ENCODE measurements at places on chromosomes 5 and 9. TPM values are rescaled to one million over a fixed set of nuclear protein-coding genes. Genes with fewer than 3 reads are reported as not detected.

Gene PDCD1LG2
- 9.0 TPM for total RNA-seq

DNA sequence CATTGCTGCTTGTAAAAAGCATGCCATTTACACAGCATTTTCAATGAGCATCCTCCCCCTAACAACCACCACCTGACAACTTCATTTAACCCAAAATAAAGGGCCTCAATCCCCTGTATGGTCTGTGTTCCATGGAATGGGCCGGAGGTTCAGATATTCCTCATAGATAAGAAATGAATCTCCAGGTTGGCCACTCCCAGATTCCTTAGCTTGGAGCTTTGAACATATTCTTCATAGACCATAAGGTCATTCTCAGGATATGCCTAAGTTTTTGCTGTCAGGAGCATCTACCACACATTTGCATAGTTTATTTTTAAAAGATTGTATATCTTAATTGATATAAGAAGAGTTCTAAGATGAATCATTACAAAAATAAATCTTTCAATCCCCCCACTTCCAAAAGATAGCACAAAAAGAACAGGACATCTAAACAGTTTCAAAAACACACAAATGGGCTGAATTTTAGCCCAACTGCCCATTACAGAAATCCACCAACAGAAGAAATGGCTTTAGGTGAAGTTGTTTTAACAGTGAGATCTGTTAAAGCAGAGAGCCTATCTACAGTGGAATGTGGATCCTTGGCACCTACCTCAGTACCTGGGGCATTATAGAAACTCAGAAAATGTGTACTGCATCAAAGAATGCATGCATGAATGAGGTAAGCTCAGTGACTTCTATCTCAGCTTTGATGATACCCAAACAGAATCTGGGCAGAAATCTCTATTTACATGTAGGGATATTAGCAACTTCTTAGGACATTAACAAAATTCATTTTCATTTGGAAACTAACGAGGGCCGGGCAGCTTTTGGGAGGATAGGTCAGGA is 179.8 kb downstream of the SEC61B start:
- no peak for DNase-seq
- no peaks in the 10 kb centered on the region for H3K36me3 ChIP-seq

DNA sequence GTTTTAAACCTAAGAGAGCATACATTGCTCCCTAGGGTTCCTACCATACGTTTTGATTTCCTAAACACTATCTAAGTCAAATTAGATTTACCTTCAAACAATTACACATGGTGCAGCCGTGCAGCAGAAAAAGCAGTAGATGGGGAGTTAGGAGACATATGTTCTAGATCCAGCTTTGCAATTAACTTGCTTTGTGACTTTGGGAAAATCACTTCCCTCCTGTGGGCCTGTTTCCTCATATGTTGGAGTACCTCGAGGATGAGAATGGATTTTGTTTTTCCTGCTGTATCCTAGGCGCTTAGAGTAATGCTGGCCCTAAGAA is 711 bp downstream of the MRPL50 start:
- H3K27ac ChIP-seq, result peak overlapping the region; percentile 91
- peak overlapping the region; percentile 78 for H3K4me3 ChIP-seq
- no peak for DNase-seq

DNA sequence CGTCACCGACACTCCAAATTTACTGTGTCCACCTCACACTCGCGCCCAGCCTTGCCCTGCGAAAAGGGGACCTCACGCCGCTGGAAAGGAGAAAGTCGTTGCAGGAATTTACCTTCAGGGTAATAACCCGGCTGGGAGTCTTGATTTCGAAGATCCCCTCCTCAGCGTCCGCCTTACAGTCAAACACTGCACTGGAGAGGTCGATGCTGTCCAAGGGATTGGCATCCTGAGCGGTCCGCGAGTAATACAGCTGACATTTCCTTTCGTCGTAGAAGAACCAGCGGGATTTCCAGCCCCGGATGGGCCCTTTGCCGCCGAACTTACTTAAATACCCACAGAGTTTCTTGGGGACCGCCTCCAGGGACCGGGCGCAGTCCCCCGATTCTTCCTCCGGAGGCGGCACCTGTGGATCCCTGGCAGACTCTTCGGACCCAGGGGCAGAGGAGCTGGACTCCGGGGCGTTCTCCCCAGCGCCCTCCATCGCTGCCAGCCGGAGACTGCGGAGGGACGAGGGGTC is 330 bp downstream of the TBC1D2 start:
- H3K4me3 ChIP-seq, result peak overlapping the region; percentile 94
- peak; percentile 57 for DNase-seq
- H3K36me3 ChIP-seq, result peaks cover 3% of the 10 kb centered on the region
- H3K4me1 ChIP-seq, result peaks cover 59% of the 10 kb centered on the region
- H3K27me3 ChIP-seq, result no peaks in the 10 kb centered on the region

Gene SUB1
- 119 TPM for total RNA-seq

DNA sequence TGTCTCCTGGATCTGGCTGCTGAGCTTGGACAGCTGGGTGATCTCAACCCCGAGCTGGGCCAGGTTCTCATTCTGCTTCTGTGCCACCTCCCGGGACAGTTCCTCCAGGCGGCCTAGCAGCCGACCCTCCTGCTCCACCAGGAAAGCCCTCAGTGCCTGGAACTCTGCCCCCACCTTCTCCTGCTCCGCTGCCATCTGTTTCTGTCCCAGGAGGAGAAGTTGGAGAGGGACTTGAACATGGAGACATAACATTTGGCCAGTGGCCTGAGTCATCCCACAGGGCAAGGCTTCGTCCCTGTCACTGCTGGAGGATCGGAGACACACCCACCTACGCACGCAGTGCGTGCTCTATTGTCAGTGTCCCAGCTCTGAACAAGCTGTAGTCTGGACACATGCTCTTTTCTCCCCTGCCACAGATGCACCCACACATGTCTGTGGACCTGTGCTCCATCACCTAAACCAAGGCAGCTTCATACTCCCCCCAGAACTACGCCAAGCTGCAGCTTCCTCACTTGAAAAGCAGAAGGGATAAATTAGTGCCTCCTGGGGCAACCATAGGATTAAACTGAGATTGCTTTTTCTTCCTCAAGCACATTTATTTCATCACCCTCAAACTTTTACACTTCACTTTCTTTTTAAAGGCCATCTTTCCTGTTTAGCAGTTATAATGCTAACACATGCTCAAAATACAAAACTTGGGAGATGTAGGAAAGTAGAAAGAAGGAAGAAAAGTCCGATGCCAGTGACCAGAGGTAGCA is 4.9 kb downstream of the TRIM7 start:
- H3K4me1 ChIP-seq, result peaks cover 13% of the 10 kb centered on the region
- H3K36me3 ChIP-seq, result no peaks in the 10 kb centered on the region
- no peaks in the 10 kb centered on the region for H3K27me3 ChIP-seq
- no peak for DNase-seq
- H3K27ac ChIP-seq, result no peak overlapping the region
- no peak overlapping the region for H3K4me3 ChIP-seq

- DNase-seq, result no peak
- no peaks in the 10 kb centered on the region for H3K27me3 ChIP-seq
- H3K36me3 ChIP-seq, result no peaks in the 10 kb centered on the region
- no peak overlapping the region for H3K27ac ChIP-seq
- H3K4me1 ChIP-seq, result no peaks in the 10 kb centered on the region
Measured at GRCh38 chr5:20032896-20033295, 44.9 kb upstream of the CDH18 start.

DNA sequence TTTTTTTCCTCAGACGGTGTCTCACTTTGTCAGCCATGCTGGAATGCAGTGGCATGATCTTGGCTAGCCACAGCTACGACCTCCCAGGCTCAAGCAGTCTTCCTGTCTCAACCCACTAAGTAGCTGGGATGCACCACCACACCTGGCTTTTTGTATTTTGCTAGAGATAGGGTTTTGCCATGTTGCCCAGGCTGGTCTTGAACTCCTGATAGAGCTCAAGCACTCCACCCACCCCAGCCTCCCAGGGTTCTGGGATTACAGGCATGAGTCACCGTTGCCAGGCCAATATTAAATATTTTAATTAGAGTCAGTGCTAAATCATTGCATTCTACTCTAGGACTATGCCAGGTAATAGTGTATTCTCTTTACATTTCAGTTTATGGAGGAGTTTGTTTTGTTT is 41.5 kb downstream of the UBE2R2 start:
- peaks cover 10% of the 10 kb centered on the region for H3K4me1 ChIP-seq
- no peak overlapping the region for H3K4me3 ChIP-seq
- no peaks in the 10 kb centered on the region for H3K36me3 ChIP-seq
- DNase-seq, result no peak

- DNase-seq, result no peak
- H3K27me3 ChIP-seq, result no peaks in the 10 kb centered on the region
- H3K4me1 ChIP-seq, result no peaks in the 10 kb centered on the region
- H3K36me3 ChIP-seq, result no peaks in the 10 kb centered on the region
- H3K27ac ChIP-seq, result no peak overlapping the region
- H3K4me3 ChIP-seq, result no peak overlapping the region
Measured at GRCh38 chr5:10158886-10159285, 90.8 kb downstream of the ATPSCKMT start.

GRCh38 chr5:172762214-172763119 is 8.5 kb downstream of the DUSP1 start:
- peaks cover 7% of the 10 kb centered on the region for H3K36me3 ChIP-seq
- H3K27ac ChIP-seq, result no peak overlapping the region
- H3K4me3 ChIP-seq, result no peak overlapping the region

- no peak for DNase-seq
- no peaks in the 10 kb centered on the region for H3K36me3 ChIP-seq
- no peak overlapping the region for H3K4me3 ChIP-seq
- no peaks in the 10 kb centered on the region for H3K4me1 ChIP-seq
- H3K27me3 ChIP-seq, result no peaks in the 10 kb centered on the region
Measured at GRCh38 chr5:89301321-89302025, 418.5 kb upstream of the MEF2C start.

DNA sequence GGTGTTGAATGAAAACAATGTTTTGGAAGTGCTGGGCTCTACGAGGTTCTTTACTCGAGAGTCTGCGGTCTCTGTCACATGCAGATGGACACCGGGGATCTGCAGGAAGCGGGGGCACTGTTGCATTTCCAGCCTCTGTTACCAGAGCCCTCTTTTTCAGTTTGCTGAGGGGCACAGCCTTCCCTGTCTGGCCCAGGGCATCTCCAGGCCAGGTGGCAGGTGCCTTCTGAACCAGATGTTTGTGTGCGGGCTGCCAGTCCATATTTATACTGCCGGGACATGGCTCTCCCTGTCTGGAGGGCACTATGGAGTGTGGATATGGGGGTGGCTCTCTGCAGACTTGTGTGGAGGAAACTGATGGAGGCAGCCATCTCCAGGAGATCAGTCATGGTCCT is 18.7 kb upstream of the POMT1 start:
- no peak overlapping the region for H3K27ac ChIP-seq
- no peaks in the 10 kb centered on the region for H3K4me1 ChIP-seq
- H3K27me3 ChIP-seq, result no peaks in the 10 kb centered on the region

- no peak overlapping the region for H3K27ac ChIP-seq
- no peaks in the 10 kb centered on the region for H3K4me1 ChIP-seq
- H3K36me3 ChIP-seq, result peaks cover 100% of the 10 kb centered on the region
- no peak overlapping the region for H3K4me3 ChIP-seq
Measured at GRCh38 chr5:7897014-7897600, 28.2 kb downstream of the MTRR start.
